ENCODE measurements at places on chromosomes 4 and X.

GRCh38 chr4:188336891-188337290 is 197.7 kb downstream of the TRIML1 start:
- DNase-seq: no peak

DNA sequence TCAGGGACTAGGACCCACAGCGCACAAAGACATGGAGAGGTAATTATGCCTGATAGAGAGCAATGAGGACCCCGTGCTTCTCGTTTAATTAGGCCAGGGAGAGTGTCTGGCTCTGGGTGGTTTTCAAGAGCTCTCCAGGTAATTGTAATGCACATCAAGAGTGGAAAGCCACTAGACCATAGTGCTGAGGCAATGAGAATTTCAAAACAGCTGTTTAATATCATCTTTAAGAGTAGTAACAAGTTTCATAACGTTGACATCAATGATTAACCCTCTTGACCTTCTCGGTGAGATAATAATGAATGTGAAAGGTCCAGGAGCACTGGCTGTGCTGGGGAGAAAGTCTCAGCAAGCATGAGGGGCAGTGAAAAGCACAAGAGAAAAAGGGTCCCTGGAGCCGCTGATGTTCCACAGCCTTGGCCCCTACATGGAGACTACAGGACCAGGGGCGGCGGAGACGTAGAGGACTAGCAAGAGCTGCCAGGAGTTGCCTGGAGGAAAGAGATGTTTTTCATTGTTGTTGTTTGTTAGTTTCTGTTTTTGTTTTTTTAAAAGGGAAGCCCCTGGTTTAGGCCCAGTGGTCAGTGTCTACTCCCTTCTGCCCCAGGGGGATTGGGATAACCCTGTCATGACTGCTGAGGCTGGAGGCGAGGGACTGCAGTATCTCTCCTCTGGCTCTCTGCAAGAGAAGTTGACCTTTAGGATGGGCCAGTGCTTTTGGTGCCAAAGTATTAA is 14.8 kb upstream of the CXCR3 start:
- no peak for DNase-seq

DNA sequence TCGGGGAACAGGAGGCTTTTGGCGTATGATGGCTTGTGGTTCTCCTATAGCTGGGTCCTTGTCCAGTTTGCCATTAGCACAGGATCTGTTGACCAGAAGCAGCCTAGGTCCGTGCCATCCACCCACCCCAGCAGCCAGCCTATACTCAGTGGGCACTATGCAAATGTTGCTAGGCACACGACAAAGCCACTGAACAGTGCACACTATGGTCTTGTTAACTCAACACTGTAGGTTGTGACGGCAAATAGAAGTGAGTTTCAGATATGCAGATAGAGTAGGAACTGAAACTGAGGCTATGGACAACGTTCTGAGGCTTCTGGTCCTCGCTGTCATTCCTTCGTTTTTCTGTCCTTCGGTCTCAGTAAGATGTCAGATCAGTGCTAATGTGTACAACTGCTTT is 541.3 kb upstream of the TENM3 start:
- no peak for DNase-seq

- DNase-seq: no peak
Measured at GRCh38 chrX:57596109-57596508, 4.3 kb downstream of the ZXDB start.

- no peak for DNase-seq
Measured at GRCh38 chr4:2599304-2599654, 62.8 kb downstream of the FAM193A start.

GRCh38 chr4:169245061-169245460 is 25.7 kb downstream of the SH3RF1 start:
- DNase-seq: no peak

- DNase-seq: no peak
Measured at GRCh38 chr4:176563591-176563990, 229.1 kb downstream of the VEGFC start.

DNA sequence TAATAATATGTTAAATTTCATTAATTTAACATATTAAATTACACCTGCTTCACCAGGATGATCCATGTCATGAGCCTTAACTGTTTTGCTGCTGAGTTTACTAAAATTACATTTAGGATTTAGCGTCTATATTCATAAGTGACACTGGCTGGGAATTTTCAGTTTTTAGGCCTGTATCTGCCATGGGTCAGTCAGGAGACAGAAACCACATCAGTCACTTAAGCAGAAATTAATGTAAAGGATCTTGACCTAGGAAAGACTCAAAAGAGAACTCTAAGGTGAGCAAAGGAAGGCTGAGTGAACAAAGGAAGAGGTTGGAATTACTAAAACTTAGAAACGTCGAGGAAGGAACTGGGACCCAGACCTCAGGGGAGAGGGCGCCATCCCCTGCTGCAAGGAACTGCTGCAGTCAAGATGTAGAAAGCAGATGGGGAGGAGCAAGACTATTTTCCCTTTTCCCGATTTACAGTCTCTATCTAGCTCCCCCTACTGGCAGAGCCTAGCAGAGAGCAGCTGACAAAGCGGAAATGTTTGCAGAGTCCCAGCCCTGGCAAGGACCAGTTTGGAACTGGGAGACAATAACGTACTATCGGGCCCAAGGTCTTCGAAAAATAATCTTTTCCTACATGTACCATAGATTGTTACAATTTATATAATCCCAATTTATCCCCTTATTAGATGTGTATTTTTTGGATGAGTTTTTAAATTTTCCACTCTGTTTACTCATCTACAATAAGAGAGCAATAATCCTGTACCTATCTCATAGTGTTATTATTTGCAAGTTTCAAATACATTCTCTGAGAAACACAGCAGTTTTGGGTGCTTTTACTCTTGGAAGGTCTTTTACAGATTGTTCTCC is 22.6 kb upstream of the RBBP7 start:
- no peak for DNase-seq

DNA sequence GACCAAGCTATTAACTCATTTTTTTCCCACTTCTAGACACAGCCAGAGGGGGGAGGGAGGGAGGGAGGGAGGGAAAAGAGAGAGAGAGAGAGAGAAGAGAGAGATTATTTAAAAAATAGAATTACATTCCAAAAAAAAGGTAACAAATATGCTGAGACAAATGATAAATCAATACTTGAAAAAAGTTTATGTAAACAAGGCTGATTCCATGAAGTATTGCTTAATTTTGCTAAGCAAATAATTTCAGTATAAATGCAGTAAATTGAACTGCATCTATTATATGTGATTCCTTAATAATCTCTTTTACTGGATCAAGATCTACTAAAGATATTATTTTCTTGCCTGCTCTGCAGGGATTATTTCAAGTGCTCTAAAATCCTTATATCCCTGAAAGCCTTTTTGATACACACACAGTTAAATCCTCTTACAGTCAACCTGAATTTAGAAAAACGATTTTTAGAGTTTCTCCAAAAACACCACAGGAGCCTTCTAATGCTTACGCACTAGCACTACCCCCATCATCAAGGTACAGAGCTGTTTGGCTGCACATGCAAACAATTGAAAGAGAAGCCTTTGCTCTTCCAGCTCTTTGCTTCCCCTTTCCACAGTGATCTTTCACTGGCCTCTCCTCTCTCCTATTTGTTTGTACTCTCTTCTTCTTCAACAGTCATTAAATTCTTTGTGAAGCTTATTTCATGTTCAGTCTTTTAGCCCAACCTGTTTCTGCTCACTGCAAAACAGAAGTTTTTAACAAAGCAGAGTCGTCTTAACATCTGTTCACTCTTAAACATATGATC is 426.3 kb upstream of the FAM241A start:
- DNase-seq: no peak

DNA sequence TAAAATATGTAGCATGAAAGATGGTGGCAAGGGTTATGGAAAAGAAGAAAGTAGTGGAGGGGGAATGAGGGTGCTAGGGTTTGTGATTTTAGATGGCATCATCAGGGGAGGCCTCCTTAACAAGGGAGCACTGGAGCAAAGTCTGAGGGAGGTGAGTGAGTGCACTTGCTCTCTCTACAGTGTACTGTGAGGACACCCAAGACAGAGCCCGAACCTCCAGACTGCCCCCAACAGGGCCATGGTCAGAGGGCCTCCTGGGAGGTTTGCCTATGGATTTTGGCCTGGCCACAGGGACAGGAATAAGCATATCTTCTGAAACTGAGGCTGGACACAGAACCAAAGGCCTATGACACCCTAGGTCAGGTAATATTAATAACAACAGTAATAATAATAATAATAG is 21.4 kb upstream of the PJA1 start:
- no peak for DNase-seq

DNA sequence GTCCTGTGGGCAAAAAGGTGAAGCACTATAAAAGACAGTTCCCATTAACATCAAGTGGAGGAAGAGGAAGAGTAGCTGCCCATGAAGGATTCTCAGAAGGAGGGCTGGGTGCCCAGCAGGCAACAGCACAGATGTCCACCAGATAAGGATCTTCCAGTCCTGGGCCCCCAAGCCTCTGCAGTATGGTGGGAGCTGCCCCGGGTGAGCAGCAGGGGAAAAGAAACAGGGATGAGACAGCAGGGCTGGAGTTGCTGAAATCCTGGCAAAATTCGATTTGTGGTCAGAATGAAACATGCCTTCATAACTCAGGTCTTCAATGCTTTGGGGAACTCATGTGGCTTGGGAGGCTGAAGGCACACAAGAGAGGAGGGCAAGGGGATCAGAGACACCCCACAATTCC is 94.6 kb downstream of the RASL11B start:
- no peak for DNase-seq

DNA sequence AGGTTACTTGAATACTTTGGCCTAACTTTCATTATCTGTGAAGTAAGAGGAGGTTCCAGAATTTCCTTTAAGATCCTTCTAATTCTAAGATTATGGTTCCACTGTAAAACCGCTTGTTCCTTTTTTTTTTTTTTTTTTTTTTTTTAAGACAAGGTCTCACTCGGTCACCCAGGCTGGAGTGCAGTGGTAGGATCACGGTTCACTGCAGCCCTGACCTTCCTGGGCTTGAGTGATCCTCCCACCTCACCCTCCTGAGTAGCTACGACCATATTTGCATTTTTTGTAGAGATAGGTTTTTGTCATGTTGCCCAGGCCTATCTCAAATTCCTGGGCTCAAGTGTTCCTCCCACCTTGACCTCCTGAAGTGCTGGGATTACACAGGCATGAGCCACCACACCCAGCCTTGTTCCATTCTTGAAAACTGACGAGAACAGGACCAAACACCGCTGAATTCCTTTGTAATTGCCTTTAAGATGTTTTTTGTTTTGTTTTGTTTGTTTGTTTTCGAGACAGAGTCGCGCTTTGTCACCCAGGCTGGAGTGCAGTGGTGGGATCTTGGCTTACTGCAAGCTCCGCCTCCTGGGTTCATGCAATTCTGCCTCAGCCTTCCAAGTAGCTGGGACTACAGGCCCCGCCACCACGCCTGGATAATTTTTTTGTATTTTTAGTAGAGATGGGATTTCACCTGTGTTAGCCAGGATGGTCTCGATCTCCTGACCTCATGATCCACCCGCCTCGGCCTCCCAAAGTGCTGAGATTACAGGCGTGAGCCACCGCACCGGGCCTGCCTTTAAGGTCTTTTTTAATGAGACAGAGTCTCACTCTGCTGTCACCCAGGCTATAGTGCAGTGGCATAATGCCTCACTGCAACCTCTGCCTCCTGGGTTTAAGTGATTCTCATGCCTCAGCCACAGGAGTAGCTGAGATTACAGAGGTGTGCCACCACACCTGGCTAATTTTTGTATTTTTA is 6.8 kb downstream of the PDS5A start:
- no peak for DNase-seq

Measured in chondrocyte (in vitro differentiated cells).